Suprapubic skin (tissue), 4 donors: ENCODE measurements at places on chromosomes 7 and 10. TPM values are rescaled to one million over a fixed set of nuclear protein-coding genes. Genes with fewer than 3 reads are reported as not detected.

DNA sequence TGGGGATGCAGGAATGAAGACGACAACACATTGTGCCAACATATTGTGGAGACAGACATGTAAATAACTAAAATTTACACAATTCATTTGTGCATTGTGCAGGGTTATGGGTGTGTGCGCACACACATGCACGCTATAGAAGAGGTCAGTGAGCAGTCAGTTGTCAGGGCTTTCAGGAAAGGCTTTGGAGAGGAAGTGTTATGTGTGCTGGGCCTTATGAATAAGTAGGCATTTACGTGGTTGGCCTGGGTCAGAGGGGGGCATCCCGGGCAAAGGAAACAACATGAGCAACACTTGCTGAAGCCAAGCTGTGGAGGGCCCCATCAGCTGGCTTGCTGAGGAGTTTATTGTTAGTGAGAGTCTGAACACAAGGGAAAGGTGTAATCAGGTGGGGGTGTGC is 4.1 kb downstream of the PRXL2A start:
- DNase-seq = no peak

DNA sequence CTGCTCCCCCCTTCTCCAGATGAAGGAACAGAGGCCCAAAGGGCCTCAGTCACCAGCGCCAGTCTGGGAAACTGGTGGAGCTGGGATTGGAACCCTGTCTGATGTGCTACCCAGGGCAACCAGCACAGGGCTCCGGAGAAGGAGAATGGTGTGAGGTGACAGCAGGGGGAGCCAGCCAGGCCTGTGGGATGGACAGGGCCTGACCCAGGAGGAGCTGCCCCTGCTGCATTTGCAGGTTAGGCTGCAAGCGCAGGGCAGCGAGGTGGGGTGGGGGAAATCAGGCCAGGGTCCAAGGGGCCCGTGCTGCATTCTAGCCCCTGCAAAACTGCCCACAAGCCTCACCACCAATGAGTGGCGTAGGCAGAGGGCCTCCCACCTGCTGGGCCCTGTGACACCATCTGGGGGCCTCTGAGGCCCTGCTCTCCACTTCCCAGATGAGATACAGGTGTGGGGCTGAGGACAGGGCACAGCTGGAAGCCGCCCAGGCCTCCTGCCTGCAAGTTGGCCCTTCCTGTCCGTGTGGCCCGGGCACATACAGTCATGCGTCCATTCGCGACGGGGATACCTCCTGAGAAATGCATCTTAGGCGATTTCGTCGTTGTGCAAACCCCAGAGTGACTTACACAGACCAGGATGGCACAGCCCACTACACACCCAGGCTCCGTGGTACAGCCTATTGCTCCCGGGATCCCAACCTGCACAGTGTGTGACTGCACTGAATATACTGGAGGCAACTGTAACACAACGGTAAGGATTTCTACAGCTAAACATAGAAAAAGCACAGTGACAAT is 45.3 kb downstream of the RASGEF1A start:
- DNase-seq = peak; percentile 50

DNA sequence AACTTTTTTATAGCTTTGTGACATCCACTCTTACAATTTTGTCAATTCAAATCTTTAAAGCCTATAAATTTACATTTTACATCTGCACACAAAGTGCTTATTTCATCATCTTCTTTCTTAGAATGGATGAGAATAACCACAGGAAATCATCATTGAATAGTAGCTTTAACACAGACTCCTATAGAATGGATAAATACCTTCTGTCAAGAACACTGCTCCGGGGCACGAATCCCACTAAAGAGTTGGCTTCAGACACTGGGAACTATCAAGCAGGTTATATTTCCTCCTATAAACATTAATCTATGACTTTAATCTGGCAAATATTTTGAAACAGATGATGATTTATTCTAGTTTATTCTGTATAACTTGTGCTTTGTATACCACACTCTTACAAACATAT is 269.7 kb upstream of the TPK1 start:
- no peak for DNase-seq

- no peak for DNase-seq
Observed at GRCh38 chr7:42611289-42611928, 300.5 kb downstream of the C7orf25 start.

- no peak for DNase-seq
Observed at GRCh38 chr10:104209575-104210198, 22.5 kb downstream of the CFAP43 start.

- no peak for DNase-seq
Observed at GRCh38 chr10:6148908-6149307, 53.8 kb upstream of the PFKFB3 start.

DNA sequence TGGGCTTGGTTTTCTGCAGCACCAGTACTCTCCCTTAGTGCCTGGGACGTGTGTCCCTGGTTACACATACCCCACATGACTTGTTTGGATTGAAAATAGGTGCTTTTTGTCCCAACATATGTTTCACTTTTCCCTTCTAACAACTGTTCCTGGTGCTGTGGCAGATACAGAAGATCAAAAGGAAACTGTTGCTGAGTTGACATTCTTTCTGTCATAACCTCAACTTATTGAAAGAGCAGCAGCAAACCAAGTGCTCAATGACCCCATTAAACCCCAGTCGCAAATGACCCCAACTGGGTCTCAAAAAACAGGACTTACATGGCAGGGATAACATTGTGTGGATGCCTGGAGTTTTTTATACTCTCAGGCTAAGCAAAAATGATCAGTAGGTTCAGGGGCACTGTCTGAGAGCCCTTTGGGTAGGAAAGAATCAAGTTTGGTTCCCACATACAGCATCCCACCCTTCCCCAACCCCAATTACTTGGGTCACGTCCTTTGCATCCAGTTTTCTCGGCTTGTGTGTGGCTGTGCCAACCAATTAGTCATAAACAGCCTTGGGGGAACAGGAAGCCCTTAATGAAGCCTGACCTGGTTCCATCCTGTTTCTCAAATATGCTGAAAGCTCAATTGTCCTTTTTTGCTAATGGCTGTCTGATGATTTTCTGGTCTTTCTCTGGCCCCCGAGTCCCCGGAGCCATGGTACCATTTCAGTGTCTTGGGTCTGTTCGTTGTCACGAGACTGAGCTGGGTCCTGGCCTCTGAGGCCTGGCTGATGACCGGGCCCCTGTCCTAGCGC is 4.9 kb downstream of the HKDC1 start:
- DNase-seq = no peak

GRCh38 chr7:100087055-100087750 is 1.6 kb upstream of the COPS6 start:
- DNase-seq = no peak

DNA sequence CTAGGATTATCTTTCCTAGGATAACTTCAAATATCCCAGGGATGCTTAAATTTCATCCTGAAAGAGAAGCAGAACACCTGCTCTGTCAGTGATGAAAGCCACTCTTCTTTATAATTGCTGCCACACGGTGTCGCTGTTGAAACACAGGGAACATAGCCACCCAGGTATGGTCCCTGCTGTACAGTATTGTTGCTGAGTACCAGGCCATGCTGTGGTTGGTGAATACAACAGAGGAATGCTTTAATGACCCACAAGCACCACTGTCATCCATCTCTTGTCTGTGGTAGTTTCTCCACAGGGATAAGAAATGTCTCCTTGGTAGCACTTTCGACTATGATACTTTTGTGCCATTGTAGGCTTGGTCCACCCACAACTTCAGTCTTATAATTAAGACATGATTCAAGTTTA is 70.6 kb upstream of the STARD3NL start:
- no peak for DNase-seq

GRCh38 chr7:133662830-133663229 is 410.0 kb downstream of the EXOC4 start:
- no peak for DNase-seq

GRCh38 chr7:3412871-3413270 is 111.8 kb downstream of the SDK1 start:
- no peak for DNase-seq

DNA sequence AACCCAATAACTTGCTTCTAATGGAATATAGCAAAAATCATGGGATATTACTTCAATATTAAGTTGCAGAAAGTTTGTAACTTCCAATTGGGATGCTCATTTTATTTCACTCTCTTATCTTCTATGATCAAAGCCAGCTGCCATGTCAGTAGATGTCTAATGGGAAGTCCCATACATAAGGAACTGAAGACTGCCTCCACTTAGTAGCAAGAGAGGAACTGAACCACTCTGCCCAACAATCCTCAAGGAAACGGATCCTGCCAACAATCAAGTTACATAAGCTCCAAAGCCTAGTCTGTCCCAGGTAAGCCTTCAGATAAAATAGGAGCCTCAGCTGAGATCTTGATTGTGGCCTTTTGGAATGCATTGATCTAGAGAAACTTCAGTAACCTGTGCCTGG is 431.5 kb upstream of the PCDH15 start:
- no peak for DNase-seq

DNA sequence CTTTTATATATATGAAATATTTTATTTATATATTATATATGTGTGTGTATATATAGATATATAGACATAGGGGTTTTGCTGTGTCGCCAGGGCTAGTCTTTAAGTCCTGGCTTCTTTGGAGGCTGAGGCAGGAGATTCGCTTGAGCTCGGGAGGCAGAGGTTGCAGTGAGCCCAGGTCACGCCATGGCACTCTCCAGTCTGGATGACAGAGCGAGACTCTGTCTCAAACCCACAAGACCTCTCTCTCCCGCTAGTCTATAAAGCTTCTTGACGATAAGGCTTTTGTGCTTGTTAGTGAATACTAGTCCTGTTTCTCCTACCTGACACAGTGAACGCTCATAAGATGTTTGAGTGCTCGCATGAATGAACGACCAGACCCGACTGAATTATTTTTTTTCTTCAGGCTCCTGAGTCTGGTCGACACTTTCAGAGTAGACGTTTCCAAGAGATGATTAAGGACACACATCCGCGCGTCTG is 577 bp upstream of the DDX21 start:
- DNase-seq = no peak

DNA sequence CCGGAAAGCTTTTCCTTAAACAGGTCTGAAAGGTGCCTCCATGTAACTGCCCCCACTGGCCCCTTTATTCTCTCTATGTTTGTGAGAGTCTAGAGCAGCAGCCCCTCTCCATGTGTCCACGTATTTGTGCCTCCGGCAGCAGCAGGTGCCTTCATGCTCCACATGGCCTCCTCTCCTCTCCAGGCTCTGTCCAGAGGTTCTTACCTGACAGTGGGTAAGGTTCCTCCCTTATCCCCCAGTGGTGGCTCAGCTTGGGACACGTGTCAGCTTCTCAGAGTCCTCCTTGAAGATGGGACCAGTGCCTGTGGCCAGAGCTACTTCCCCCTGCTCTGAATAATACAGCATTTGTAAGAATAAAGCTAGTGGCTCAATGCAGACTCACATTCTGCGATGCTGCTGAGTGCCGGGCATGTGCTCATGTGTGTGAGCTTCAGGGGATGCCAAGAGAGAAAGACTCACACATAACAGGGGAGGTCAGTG is 7.9 kb downstream of the CALML3 start:
- DNase-seq = peak; percentile 68

DNA sequence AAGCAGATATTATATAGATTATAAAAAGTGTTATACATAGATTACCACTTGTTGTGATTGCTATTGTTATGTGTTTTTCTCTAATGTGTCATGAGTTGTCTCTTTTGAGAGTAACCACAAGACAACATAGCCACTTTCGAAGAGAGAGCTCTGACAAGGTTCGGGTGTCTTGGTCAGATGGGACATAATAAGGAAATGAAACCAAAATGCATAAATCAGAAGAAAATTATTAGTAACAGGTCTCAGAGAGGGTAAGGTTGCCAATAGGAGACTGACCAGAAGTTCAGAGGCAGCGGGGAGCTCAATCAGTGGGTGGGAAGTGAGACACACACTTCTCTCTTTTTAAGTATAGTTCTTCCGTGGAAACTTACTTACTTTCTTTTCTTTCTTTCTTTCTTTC is 639.2 kb upstream of the POT1 start:
- DNase-seq = no peak

DRGX gene
- total RNA-seq = not detected

PRF1 gene
- 0.70 TPM for total RNA-seq

ACTR3C gene
- total RNA-seq = 10.4 TPM

SOSTDC1 gene
- total RNA-seq = 40.5 TPM

EPHA1 gene
- total RNA-seq = 60.9 TPM

CALHM1 gene
- total RNA-seq = not detected

STEAP2 gene
- total RNA-seq = 3.3 TPM

GPC2 gene
- 8.2 TPM for total RNA-seq
